NCI-H460 (cell line): ENCODE measurements at places on chromosomes 2 and 18.

DNA sequence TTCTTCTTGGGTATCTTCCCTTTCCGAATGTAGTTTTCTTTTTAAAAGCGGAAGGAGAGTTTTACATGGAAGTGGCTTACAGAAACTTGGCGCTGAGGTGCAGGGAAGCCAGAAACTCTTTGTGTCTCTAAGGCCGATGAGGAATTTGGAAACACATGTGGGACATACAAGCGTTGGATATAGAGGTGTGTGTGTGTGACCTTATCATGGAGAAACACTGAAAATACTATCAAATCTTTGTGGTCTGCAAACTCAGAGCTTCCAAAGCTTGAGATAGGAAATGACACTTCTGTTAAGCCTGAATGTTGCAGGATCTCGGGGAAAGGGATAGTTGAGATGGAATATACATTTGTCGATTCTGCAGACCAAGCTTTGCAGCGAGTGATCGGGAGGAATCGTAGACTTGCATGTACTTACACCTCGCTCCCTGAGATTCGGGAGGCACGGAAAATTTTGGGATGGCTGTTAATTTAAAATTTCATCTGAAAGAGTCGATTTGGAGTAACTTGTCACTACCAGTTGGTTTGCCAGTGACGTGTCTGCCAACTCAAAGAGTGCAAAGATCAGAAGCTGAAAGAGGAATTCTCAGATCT is 1.0 kb downstream of the NAB1 start:
- DNase-seq = no peak

- DNase-seq = no peak
Measured at GRCh38 chr2:173797586-173798263, 167.4 kb downstream of the SP3 start.

- DNase-seq = peak; percentile 67
Measured at GRCh38 chr2:163667064-163667887, 68.5 kb downstream of the FIGN start.

DNA sequence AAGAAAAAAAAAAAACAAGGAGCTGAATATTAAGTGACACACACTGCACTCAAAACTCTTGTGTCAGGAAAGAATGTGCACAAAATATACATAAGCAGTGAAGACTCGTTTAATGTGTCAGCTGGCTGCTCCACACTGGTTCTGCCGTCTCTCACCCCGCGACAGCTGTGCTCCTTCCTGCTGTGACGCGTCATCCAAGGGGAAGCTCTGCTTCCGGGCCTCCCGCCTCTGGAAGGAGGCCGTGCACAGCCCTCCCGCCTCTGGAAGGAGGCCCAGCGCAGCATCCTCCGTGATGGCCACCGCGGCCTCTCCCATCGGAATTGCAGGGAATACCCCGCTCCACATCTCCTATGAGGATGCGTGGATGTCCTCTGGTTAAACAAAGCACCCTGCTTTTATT is 151.0 kb downstream of the HDAC4 start:
- DNase-seq = no peak

DNA sequence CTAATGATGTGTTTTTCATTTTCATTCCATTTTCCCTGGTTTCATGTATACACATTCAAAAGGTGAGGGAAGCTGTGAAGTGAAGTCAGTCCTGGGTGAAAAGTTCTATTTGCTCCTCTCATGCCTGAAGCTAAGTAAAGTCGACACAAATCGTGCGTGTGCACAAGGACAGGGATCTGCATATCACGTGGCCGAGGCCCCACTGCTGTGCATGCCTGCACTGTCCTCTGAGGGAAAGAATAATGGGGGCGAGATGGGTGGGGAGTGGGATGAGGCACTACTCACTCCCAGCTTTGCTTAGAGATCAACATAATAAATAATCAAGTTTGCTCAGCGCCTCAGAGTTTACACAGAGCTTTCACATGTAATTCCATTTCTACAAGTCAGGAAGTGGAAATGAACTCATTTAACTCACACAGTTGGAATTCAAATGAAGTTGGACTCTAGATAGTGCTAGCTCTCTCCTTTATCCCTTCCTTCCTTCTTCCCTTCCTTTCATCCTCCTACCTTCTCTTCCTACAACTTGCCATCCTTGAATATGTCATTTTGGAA is 5.1 kb upstream of the PTPRM start:
- no peak for DNase-seq

- no peak for DNase-seq
Measured at GRCh38 chr2:48912110-48912509, 156.6 kb upstream of the LHCGR start.

GRCh38 chr2:106572541-106573450 is 85.6 kb downstream of the CD8B2 start:
- peak; percentile 27 for DNase-seq

DNA sequence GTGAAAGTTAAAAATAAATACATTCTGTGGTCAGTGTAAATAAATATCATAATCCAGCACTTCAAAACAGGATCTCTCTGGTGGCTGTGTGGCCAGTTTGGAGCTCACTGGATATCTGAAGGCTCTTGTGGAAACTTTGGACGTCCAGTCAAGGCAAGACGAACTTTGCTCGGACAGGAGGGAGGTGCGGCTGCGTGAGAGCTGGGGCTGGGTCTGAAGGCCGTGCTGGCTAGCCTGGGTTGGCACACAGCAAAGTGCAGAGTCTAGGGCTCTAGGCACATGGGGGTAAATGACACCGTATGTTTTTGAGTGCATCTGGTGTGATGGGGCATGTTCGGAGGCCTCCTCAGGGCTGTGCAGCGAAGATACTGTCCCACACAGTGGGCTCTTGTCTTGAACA is 78.9 kb upstream of the TXNDC2 start:
- no peak for DNase-seq

- no peak for DNase-seq
Measured at GRCh38 chr2:144343145-144343544, 176.8 kb downstream of the ZEB2 start.

DNA sequence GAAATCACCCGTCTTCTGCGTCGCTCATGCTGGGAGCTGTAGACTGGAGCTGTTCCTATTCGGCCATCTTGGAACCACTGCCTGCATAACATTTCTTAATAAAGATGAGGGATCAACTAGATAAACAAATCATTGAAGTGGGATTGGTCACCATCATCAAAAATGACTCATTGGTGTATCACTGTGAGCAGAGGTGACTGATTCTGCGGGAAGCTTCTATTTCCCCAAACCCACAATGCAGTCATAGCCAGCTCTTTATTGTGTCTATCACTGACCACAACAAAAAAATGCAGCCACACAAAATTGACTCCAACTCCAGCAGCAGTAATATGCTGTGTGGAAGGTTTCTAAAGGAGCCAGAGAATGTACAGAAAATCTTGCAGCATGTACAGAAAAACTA is 630.7 kb upstream of the HS6ST1 start:
- no peak for DNase-seq

GRCh38 chr2:167411367-167411766 is 523.1 kb downstream of the XIRP2 start:
- DNase-seq = no peak

DNA sequence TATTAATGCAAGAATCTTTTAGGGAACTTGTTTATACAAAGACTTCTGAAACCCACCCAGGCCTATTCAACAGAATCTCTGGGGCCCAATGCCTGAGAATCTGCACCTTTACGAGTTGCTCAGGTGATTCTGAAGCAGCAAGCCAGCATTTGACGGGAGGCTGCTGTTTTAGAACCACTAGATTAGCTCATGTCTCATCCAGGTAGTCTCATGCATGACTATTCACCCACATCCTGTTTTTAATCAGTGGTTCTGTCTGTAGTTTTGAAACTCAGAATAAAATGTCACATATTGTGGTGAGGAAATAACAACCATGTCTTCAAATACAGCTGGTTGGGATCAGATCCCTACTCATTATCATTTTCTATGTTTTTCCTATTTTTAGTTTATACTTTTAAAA is 39.5 kb downstream of the CYTIP start:
- no peak for DNase-seq

DNA sequence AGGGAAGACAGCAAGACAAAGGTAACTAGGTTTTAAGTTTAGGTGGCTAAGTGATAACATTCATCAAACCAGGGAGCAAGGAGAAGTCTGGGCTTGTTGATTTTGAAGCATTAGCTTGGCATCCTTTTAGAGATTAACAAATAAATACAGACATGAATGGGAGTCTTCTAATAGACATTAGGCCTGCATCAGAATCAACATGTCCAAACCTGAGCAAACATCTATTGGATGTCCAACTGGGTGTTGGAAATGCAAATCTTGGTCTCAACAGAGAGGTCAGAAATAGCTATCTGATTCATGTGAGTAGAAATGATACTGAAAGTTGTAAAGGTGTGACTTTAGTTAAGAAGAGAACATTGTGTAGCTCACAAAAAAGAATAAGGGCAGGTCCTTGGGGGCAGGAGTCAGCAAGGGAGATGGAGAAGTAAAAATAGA is 85.5 kb upstream of the RND3 start:
- no peak for DNase-seq

- no peak for DNase-seq
Measured at GRCh38 chr18:23324861-23325260, 128.2 kb upstream of the RIOK3 start.

GRCh38 chr2:216350214-216350791 is 22.0 kb downstream of the MARCHF4 start:
- no peak for DNase-seq

GRCh38 chr2:187654535-187654934 is 100.3 kb upstream of the TFPI start:
- DNase-seq = no peak

GRCh38 chr18:23136326-23137096 is 1.2 kb downstream of the CABLES1 start:
- DNase-seq = no peak

- no peak for DNase-seq
Measured at GRCh38 chr18:58748899-58749595, 77.8 kb downstream of the MALT1 start.

GRCh38 chr2:150729495-150729955 is 242.1 kb upstream of the RND3 start:
- DNase-seq = no peak

- no peak for DNase-seq
Measured at GRCh38 chr2:8511868-8512612, 169.8 kb upstream of the ID2 start.

DNA sequence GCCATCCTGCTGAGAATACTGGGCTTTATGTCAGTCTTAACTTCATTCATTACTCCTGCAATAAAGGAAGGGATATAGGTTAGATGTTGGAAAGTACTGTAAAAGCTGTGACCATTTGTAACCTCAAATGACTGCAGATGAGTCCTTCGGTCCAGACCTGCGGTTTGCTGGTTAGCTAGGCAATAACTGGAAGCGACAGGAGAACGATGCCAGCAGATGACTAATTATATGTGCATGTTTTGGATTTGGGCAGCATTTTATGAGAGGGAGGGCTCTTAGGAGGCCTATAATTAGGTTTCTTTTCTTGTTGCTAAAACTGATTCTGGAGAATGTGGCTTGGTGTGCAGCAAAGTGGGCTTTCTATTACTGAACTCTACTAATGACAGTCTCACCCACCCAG is 205.6 kb downstream of the TMEM182 start:
- DNase-seq = no peak

GRCh38 chr2:98502556-98503335 is 58.1 kb downstream of the INPP4A start:
- DNase-seq = no peak

DNA sequence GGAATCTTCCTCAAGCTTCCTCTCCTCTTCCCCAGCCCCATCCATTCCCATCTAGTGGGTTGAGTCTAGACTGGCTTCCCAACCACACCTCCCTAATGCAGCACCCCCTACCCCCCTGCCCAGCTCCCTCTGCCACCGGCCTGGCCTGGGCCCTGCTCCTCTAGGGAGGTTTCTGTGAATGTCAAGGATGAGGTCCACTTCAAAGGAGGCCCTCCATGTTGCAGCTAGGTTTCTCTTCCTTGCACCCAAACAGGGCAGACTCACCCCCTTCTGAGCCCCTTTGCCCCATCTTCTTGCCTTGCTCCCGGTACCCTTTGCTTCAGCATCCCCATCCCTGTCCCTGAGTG is 18.3 kb downstream of the EMX1 start:
- DNase-seq = no peak

GRCh38 chr2:46410273-46411244 is 68.8 kb upstream of the TMEM247 start:
- no peak for DNase-seq

DNA sequence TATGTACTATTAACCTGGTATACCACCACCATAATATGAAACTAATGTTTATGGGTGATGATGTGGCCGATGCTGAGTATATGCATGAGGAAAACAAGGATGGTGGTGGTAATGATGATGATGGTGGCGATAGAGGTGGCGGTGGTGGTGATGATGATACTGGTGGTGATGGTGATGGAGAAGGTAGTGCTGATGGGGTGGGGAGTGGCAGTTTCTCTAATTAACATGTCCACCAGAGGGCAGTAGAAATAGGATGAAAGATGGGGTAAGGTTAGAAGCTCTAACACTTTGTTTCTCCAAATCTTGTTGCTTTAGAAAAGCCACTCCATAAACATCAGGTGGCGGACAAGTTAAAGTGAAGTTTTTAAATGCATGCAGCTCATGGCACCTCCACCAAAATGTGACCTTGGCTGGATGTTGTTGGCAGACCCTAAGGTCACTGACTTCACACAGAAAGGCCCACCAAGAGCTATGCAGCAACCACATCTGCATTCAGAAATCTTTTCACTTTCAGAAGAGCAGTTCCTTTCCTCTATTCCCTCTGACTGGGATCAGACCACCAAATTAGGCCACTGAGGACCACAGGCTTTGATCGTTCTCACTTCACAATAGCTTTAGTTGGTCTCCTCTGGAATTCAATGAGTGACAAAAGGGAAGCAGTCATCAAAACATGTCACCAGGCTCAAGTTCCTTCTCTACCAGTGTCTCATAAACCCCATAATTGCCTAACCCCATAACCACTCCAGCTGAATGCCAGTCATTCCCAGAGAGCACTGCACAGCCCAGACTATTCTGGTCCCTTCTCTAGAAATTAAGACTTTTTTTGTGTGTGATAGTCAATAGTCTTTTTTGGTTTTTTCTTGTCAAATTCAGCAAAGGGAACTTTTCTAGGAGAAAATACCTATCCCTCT is 7.5 kb upstream of the BCL11A start:
- no peak for DNase-seq

DNA sequence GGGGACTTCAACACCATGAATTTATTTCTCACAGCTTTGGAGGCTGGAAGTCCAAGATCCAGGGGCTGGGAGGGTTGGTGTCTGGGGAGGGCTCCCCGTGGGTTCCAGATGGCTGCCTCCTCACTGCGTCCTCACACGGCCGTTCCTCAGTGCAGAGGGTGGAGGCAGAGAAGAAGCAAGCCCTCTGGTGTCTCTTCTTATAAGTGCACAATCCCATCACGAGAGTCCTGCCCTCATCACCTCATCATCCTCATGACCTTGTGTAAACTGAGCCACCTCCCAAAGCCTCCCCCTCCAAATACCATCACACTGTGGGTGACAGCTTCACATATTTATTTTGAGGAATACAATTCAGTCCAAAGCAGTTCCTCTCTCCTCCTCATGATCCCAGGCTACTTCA is 26.3 kb downstream of the TMEM163 start:
- no peak for DNase-seq
